ENCODE measurements at places on chromosomes 16 and 17.

GRCh38 chr17:55577687-55578086 is 66.4 kb upstream of the SMIM36 start:
- DNase-seq, result peak; percentile 22

- no peak for DNase-seq
These were observed 14.4 kb upstream of the LGALS3BP start for GRCh38 chr17:78993981-78994671.

GRCh38 chr16:56226187-56226586 is 34.9 kb downstream of the GNAO1 start:
- no peak for DNase-seq

DNA sequence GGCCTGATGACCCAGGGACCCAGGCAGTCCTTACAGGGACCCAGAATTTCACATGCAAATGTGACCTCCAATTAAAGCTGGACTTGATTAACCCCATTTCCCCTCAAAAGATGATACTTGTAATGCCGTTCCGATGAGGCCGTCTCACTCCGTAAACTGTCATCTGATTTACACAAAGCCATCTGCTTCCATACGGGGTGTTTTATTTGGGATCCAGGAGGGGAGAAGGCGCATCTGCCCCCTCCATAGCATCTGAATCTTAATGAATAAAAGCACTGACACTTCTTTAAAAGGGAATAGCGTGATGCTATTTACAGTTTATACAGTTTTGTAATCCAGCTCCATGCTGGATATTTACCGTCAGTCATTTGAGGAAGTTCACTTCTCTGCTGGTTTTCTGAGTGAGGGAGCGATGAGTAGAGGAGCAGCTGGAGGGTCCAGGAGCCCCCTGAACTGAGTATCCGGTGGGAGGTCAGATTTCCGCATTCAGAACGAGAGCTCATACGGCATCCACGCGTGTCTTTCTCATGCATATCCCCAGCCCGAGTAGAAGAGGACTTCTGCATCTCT is 452.7 kb downstream of the WWOX start:
- DNase-seq, result no peak

DNA sequence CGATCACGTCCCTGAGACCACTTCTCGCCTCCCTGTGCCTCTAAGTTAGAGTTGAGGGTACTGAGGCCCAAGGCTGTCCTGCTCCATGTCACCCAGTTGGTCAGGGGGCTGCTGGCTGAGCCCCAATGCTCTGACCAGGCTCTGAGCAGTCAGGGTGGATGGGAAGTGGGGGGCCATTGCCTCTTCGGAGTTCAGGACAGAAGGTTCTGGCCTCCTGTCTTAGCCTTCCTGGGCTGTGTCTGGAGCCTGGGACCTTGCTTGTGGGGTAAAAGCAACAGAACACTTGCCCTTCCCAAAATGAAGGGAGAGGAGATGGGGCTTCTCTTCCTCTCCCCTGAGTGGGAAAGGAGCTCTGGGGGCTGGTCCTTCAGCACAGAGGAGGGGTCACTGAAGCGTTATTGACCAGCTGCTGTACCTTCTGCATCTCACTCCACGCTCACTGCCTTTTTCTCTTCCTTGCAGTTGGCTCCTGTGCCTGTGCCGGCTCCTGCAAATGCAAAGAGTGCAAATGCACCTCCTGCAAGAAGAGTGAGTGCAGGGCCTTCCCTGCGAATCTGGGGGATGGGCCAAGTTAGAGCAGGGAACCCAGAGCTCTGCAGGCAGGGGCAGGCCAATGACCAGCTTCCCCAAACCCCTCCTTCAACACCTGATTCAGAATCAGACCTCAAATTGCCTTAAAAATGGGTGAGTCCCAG is 580 bp downstream of the MT1X start:
- DNase-seq, result no peak

- no peak for DNase-seq
These were observed 92.2 kb downstream of the CDH8 start for GRCh38 chr16:61944004-61944403.

- DNase-seq, result no peak
These were observed 7.7 kb downstream of the MIEF2 start for GRCh38 chr17:18267927-18268711.

DNA sequence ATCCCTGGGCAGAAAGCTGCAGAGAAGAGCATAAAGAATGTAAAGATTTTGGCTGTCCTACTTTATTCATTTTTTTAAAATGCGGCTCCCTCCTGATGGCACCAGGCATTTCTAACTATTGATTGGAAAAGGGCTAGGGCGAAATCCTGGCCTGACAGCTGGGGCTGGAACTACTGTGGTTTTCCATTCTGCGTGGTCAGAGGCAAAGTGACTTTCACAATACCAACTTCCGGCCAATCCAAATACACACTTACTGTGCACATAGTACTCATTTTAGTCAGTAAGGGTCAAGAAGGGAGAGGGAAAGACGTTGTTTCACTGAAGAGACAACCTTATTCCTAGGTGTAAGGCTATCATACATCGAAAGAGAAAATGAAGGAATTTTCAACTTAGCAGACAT is 113.8 kb upstream of the PMFBP1 start:
- DNase-seq, result no peak

All from CD4-positive, alpha-beta T cell treated with Interleukin-2 at 100 ng/mL for 4 hours (primary cell).